ENCODE measurements at places on chromosomes 3 and 15. TPM values are rescaled to one million over a fixed set of nuclear protein-coding genes. Genes with fewer than 3 reads are reported as not detected.

DNA sequence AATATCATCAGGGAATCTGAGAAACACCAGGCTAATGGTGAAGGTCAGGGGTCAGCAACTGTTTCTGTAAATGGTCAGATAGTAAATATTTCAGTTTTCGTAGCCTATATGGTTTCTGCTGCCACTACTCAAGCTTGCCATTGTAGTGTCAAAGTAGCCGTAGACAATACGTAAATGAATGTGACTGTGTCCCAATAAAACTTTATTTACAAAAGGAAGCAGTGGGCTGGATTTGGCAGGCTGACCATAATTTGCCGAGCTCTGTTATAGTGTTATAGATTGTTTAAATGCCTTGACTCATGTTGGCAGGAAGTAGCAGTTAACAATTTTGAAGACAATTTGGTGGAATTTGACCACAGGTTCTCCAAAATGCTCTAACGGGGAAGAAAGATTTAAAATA lies 548.2 kb downstream of the FOXP1 start:
- DNase-seq = no peak
- H3K36me3 ChIP-seq = peaks cover 74% of the 10 kb centered on the region
- H3K4me1 ChIP-seq = peaks cover 62% of the 10 kb centered on the region
- H3K27ac ChIP-seq = no peak overlapping the region
- no peaks in the 10 kb centered on the region for H3K27me3 ChIP-seq

Gene MUSTN1
- total RNA-seq = not detected

DNA sequence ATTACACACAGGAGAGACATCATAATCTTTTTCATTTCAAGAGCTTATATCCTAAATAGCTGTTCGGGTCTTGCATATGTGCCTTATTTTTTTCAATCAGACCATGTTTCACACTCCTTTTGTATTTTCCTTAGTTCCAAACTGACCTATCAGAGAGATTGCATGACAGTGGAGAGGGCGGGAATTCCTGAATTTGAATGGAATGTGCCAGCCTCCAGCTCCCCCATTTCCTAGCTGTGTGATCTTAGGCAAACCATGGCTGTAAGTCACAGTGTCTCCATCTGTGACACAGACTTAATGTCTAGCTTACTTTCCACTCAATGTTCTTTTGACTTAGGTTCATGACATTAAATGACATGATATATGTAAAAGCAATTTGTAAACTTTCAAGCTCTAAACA lies 62.0 kb upstream of the CSTA start:
- peaks cover 6% of the 10 kb centered on the region for H3K4me1 ChIP-seq
- no peak overlapping the region for H3K27ac ChIP-seq
- peaks cover 18% of the 10 kb centered on the region for H3K27me3 ChIP-seq

DNA sequence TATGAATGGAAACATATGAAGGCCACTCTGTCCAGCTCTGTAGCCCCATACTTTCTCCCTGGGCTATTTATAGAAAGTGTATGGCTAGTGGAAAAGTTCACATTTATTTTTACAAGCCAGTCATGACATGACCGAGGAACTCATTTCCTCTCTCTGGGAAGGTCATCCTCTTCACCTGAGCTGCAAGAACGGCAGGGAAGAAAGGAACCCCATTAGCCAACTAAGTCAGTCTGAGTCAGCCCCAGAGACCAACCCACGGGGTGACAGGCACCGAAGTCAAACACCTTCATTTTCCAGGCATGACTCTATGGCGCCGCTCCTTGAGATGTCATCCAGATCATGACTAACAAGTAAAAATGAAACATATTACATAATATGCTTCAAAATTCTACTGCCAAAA lies 4.8 kb downstream of the PAQR9 start:
- H3K4me1 ChIP-seq = peaks cover 7% of the 10 kb centered on the region
- no peak overlapping the region for H3K4me3 ChIP-seq
- no peaks in the 10 kb centered on the region for H3K36me3 ChIP-seq
- peaks cover 74% of the 10 kb centered on the region for H3K27me3 ChIP-seq
- H3K27ac ChIP-seq = no peak overlapping the region

DNA sequence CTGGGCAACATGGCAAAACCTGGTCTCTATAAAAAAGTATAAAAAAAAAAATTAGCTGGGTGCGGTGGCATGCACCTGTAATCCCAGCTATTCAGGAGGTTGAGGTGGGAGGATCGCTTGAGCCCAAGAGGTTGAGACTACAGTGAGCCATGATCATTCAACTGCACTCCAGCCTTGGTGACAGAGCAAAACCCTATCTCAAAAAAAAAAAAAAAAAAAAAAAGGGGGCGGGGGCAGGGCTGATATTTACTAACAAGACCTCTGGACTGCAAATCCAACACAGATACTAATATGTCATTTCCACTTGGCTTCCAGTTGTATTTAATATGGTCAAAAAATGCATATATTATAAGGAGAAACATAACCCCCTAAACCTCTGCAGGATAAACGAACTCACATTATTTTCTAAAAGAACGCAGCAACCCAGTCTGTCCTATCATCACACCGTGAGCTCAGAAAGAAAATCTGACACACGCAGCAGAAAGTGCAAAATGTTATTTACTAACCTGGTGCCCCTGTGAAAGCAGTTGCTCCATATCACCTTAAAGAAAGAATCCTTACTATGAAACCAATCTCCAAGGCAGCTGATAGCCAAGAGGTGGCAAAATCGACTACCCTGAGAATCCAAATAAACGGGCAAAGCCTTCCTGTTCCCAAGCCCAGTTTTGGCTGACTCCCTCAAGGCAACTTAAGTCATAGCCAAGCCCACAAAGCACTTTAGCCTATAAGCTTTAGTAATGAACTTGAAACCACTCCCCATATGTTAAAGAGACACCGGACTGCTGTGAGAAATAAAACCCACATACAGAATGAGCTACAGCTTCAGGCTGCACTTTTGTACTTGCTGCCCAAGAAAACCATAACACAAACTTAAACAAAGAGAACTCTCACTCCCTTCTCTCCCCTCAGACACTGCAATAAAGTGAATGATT lies 39.3 kb downstream of the PLD1 start:
- DNase-seq = no peak
- H3K4me3 ChIP-seq = no peak overlapping the region
- H3K27ac ChIP-seq = no peak overlapping the region
- H3K27me3 ChIP-seq = peaks cover 20% of the 10 kb centered on the region

Gene ECT2
- 60.2 TPM for total RNA-seq

DNA sequence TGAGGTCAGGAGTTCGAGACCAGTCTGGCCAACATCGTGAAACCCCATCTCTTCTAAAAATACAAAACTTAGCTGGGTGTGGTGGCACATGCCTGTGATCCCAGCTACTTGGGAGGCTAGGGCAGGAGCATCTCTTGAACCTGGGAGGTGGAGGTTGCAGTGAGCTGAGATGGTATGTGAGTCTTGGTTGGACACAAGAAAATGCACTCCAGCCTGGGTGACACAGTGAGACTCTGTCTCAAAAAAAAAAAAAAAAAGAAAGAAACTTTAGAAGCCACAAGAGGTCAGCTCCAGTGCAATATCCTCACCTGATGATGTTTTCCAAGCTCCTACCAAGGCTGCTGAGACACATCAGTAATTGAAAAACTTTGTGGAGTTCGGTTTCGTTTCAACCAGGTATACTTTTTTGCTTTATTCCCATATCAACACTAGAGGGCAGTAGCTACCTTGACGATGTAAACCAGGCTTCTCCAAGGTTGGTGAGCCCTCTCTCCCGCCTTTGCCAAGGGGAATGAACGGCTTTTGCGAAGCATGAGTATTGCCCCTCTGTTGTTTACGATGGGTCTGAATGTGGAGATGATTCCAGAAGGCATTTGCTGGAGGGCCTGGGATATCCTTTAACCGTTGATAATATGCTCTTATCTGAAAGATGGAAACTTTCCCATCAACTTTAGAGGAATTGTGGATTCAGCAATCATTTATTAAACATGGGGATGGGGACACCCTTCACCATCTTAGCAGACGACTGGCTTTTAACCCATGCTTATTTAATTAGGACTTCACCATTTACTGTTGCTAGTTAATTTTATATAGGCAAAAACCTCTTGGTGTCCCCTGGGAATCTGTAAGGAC lies 202.8 kb downstream of the SV2B start:
- H3K27me3 ChIP-seq = peaks cover 44% of the 10 kb centered on the region
- H3K27ac ChIP-seq = no peak overlapping the region
- no peak overlapping the region for H3K4me3 ChIP-seq
- H3K4me1 ChIP-seq = peaks cover 42% of the 10 kb centered on the region
- H3K36me3 ChIP-seq = no peaks in the 10 kb centered on the region

Gene WDR93
- not detected for total RNA-seq

GRCh38 chr3:32862247-32862935 lies 44.6 kb downstream of the TRIM71 start:
- H3K27me3 ChIP-seq = peaks cover 5% of the 10 kb centered on the region
- no peak overlapping the region for H3K4me3 ChIP-seq
- DNase-seq = no peak
- no peaks in the 10 kb centered on the region for H3K36me3 ChIP-seq

GRCh38 chr15:57385923-57386390 lies 9.7 kb downstream of the CGNL1 start:
- DNase-seq = no peak
- H3K27ac ChIP-seq = no peak overlapping the region
- H3K4me1 ChIP-seq = no peaks in the 10 kb centered on the region
- no peaks in the 10 kb centered on the region for H3K36me3 ChIP-seq
- no peak overlapping the region for H3K4me3 ChIP-seq

Gene ADAMTS9
- total RNA-seq = not detected

DNA sequence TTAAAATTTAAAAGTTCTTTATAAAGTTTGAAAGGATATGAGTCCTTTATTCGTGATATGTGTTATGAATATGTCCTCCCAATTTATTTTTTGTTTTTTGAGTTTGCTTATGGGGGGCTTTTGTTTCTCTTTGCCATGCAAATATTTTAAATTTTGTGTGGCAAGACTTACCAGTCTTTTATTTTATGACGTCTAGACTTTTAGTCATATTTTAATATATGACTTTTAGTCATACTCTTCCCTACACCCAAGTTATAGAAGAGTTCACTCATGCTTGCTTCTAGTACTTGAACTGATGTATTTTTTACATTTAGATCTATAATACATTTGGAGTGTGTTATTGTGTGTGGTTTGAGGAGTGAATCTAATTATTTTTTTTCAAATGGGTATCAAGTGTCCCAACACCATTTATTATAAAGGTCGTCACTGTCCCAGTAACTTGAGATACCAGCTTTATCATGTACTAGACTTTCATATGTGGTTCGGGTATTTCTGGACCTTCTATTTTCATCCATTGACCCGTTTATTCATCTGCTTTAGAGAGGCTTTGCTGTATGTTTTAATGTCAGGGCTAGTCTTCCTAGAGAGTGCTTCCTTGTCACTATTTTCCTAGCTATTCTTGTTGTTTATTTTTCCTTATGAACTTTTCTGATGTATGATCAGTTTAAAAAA lies 755 bp downstream of the PARP15 start:
- H3K27ac ChIP-seq = peak overlapping the region; percentile 99
- DNase-seq = no peak
- peaks cover 67% of the 10 kb centered on the region for H3K36me3 ChIP-seq
- H3K4me3 ChIP-seq = peak overlapping the region; percentile 100
- no peaks in the 10 kb centered on the region for H3K27me3 ChIP-seq

- DNase-seq = no peak
- H3K4me1 ChIP-seq = no peaks in the 10 kb centered on the region
- H3K27ac ChIP-seq = no peak overlapping the region
- no peaks in the 10 kb centered on the region for H3K27me3 ChIP-seq
- no peak overlapping the region for H3K4me3 ChIP-seq
Observed at GRCh38 chr3:149167898-149168297, 38.5 kb downstream of the HPS3 start.

GRCh38 chr3:126100269-126100633 lies 16.3 kb upstream of the SLC41A3 start:
- no peak overlapping the region for H3K4me3 ChIP-seq
- DNase-seq = no peak
- H3K4me1 ChIP-seq = no peaks in the 10 kb centered on the region
- H3K36me3 ChIP-seq = no peaks in the 10 kb centered on the region
- no peaks in the 10 kb centered on the region for H3K27me3 ChIP-seq
- H3K27ac ChIP-seq = no peak overlapping the region

Gene STRC
- 0.33 TPM for total RNA-seq

Gene MITF
- total RNA-seq = not detected

DNA sequence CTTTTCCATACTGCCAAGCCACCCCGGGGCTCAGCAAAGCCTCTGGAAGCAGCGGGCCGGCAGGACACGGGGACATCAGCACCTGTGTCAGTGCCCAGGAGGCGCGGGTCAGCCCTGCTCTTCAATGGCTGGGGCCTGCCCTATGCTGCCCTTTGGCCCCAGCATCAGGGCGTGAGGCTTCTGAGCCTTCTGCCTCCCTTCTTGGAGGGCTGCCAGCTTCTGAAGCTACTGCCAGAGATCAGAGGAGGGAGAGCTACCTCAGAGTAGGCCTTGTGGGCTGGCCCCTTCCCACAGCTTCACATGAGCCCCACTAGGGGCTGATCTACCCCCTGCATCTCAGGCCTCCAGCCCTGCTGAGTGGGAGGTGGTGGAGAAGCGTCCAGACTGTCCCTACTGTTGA lies 13.0 kb upstream of the TMEM115 start:
- peaks cover 2% of the 10 kb centered on the region for H3K4me1 ChIP-seq
- peaks cover 2% of the 10 kb centered on the region for H3K27me3 ChIP-seq

- no peaks in the 10 kb centered on the region for H3K4me1 ChIP-seq
- H3K27ac ChIP-seq = no peak overlapping the region
- no peak overlapping the region for H3K4me3 ChIP-seq
- DNase-seq = no peak
Observed at GRCh38 chr15:25243800-25244097, 195.1 kb downstream of the UBE3A start.

DNA sequence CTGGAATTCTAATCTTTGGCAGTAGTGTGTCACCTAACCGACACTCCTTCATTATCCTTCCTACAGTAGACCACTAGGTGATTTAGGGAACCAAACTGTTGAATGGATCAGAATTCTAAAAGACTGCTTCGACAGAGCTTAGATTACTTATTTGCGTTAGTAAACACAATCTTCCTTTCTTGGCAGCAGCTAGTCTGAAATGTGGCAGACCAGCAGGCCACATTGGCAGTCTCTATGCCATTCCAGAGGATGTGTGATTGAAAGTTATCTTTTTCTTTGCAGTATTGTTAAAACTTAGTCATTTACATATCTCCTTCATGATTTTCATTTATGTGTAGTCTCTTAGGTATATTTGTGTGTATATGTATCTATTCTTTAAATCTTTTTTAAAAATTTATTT lies 23.6 kb downstream of the MBNL1 start:
- no peak for DNase-seq
- no peak overlapping the region for H3K4me3 ChIP-seq

DNA sequence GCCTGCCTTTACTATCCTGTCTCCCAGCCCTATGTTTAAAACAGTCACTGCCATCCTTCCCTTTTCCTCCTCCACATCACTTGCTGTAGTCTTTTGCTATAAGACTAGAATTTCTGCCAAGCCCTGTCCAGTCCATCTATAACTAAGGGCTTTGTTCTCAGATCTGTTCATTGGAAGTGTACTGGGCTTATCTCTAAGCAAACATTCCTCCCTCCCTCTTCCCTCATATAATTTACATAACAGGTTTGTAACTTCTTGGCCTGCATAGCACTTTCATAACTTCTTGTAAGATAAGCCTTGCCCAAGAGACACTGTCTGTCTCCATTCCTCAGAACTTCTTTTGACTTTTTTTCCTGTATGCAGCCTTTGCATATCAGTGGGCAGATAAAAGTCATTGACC lies 16.7 kb downstream of the TPRG1 start:
- H3K4me3 ChIP-seq = no peak overlapping the region
- no peaks in the 10 kb centered on the region for H3K36me3 ChIP-seq
- H3K27me3 ChIP-seq = no peaks in the 10 kb centered on the region
- H3K27ac ChIP-seq = no peak overlapping the region
- no peak for DNase-seq

All from activated CD4-positive, alpha-beta T cell treated with anti-CD3 and anti-CD28 coated beads, Interleukin-2, amount 10 ng/mL, durations not matched to agents 7 days and 5 days (primary cell).